ENCODE measurements at places on chromosomes 5 and 9. TPM values are rescaled to one million over a fixed set of nuclear protein-coding genes. Genes with fewer than 3 reads are reported as not detected.

DNA sequence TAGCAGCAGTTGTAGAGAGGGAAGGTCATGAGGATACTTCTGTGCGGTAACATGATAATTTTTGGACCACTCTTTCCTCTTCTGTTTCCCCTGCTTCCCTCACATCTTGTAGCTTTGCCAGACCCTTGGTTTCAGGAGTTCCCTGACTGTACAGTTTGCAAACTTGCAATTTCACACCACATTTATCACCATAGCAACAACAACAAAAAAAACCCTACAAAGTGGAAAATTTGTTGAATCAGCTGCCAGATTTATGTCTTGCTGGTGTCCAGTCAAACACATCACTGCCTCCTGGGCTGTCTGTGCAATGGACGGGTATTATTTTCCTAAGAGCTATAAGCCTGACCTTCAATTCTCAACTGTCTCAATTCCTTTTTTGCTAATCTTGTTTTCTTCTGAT, 751.6 kb downstream of the TLR4 start:
- DNase-seq = peak; percentile 5

DNA sequence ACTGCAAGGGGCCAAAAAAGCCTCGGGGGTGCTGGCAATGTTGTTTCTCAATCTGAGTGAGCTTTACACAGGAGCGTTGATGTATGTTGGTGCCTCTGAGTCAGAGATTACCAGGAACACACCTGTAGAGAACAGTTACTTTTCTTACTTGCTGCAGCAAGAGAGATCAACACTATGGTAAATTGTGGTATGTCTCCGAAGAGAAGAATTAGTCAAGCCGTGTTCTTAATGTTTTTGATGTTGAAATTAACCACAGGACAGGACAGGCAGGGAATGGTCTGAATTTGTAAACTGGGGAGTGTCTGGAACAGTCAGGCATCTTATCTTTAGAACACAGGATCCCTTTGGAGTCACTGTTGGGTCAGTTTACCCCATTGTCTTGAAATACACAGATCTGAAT, 285.7 kb downstream of the DNAH5 start:
- no peak for DNase-seq

DNA sequence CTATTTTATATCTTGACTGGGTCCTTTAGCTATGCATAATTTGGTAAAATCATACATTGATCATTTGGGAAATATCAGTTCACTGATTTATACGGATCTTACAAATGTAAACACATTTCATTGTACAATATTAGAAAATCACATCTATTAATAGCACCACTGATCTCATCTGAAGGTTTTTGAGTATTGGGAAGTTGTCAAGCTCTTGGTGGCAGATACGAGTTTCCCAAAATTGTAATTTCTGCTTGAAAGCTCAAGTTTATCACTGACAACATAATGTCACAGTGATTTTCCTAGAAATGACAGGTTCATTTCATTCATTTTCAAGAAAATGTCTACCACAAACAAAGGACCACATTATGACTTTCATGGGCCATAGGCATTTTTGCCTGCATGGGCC, 3.0 kb upstream of the MACROH2A1 start:
- no peak for DNase-seq

DNA sequence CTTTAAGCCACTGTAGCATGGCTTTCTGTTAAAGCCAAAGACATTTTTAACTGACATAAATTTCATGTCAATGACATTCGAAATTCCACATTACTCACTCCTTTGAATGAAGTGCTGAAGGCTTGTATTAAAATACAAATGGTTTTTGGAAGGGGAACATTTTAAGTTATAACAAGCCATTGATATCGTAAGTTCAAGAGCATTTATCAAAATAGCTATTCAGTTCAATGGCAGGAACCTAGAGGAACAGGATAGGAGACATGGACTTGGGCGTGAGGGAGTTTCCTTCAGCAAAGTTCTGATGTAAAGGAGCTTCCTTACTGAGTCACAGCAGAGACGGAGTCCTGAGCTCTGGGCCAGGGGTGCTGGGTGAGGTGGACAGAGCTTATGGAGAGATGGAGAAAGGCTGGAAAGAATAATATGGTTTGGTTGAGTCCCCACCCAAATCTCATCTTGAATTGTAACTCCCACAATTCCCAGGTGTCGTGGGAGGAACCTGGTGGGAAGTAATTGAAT, 631.8 kb downstream of the BNC2 start:
- DNase-seq = no peak

DNA sequence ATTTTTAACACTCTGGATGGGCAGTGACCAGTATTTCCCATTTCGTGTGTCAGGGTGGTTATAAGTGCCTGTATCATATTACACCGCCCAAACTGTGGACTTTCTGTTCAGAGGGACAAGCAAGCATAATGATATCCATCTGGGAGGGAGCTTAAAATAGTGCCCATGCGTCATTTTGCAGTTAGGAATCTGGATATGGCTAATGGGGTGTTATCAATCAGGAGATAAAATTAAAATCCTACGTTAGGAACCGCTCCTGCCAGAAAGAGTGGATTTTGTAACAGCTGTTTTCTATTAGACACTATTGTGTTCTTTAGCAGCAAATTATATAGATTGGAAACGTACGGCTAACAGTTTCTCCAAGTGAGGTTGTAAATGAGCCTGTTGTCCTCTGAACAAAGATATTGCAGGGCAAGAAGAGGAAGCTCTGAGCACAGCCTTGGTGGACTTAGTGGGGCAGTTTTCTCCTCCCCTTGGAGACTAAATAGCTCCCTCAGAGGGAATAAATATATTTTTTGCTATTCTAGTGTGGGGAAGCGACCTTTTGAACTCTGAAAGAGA, 160.4 kb downstream of the SPATA31D1 start:
- peak; percentile 25 for DNase-seq

DNA sequence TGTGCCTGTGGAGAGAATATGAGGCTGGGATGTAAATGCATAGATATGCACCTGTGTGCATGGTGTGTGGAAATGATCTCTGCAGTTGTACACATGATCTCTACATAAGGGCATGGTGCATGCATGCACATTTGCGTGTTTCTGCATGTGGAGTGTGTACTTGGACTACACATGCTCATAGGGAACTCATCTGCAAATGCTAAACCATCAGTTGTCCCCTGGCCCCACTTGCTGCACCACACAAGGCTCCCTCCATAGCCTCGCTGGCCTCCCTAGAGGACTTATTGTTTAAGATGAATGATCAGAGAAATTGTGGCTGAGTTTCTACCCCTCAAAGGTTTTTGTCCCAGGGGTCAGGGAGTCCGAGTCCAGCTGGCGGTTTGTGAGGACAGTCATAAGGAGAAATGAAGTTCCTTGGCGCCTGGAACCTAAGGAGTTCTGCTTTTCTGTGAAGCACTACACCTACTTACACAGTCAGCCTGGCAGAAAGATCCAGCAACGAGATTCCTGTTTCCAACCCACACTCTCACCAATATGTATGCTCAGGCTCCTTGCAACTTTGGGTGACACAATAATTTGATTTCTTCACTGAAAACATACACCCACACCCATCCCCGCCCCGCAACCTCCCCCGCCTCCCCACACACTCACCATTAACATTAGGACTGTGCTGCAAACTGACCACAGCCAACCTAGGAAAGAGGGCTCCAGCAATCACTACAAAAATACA, 79.9 kb upstream of the CPEB4 start:
- DNase-seq = no peak

DNA sequence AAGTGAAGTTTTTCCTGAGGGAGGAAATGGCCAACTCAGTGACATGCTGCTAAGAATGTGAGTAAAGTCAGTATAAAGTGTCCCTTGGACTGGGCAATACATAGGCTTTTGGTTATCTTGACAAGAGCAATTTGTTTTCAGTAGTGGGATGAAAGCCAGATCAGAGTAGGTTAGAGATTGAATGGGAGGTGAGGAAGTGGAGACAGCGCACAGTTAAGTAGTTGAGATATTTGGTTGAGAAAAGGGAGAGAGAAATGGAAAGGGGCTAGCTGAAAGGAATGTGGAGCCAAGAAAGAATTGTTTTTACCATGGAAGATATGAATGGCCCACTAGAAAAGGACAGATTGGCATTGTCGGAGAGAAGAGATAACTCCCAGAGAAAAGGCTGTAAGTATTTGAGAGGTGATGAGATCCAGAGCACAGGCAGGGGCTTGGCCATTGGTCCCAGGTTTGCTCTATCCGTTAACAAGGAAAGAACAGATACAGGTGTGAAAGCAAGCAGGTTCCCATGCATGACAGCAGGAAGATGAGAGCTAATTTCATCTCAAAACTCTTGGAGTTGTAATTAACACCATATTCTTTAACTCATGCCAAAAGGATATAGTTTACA, 392.0 kb downstream of the NR2F1-AS1 start:
- no peak for DNase-seq

DNA sequence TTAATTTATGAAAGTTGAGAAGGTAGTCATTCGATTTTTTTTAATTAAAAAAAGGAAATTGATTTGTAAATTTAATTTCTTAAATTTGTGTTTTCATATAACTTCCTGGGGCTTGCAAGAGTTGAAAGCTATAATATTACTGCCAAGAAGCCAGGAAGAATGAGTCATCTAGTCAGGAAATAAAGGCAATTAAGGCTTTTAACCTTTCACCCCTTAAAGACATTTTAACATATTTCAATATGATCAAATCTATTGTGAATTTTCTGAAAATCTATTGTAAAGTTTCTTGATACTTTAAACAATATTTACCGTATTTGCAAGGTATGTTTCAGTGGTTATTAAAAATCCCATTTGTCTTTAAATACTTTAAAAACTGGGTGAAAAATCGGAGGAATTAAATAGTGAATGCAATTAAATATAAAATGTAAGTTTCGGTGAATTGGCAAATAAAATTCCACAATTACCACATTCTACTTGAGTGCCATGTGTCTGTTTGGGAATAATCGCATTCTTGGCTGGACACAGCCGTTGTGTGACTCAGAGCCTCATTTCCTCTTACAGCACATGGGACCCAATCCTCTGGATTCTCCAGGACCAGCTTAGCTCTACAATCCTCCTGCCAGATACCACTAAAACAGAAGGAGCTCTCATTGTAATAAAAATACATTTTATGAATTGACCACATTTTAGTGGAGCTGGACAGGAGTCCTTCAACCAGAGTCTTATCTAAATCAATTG, 310.7 kb downstream of the HCN1 start:
- DNase-seq = no peak

DNA sequence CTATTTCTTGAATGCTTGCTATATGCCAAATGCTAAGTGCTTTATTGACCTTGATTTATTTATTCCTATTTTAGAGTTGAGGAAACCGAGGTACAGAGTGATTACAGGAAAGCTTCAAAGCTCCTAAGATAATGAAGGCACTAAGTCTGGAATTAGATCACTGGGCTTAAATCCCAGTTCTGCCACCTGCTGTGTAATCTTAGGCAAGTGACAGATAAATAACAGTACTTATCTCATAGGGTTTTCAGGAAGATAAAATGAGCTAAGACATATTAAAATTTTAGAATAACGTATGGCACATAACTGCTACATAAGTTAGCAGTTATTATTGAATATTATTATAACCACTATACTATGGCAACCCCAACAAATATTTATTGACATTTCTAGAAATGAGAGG, 843.8 kb downstream of the DTWD2 start:
- DNase-seq = no peak

DNA sequence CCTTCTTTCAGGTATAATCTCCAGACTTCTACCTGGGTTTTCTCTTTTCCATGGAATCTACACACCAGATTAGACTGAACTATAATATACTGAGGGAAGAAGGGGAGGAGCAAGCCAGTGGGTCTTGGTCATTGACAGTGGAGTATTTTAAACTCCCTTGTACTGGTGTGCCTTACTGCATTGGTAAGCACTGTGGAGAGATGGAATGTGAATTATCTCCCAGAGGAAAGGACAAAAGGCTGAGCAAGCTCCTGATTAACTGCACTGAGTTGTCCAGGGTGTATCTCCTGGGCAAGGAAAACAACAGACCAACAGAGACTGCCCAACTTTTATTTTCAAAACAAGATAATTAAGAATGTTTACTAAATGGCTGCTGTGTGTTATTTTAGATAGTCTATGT, 29.8 kb upstream of the SLCO6A1 start:
- DNase-seq = no peak

DNA sequence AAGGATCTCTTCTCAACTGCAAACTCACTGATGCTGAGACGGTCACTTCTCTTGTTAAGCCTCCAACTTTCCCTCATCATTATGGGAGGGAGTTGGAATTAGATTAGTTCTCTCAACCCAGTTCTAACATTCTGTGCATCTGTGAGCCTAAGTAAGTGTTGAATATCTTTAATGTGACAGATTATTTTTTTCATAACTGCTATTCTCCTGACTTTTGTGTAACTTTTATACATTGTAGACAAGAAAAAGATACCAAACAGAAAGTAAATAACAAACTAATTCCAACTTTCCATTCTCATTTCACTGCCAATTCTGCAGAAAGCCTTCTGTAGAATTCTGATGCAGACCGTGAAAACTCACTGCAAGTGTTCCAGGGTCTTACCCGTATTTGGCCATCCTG, 813.5 kb downstream of the TLE4 start:
- no peak for DNase-seq

DNA sequence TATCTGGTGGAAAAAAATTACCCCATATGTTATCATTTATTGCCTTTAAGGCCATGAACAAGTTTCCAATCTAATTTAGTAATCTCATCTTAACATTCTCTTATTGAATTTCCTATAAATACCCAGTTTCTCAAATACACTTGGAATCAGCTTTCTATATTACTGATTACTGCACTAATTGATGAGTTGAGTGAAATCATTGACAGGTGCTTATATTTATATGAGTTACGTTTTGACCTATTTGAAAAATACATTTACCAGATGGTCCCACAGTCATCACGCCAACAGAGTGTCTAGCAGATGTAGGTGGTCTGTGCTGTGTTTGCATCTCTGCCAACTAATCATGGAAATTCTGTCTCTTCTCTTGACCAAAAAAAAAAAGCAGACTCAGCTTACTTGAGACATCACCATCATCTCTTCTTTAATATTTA, 307.3 kb upstream of the NREP start:
- DNase-seq = peak; percentile 43

- DNase-seq = no peak
Observed at GRCh38 chr9:132074736-132075135, 4.9 kb downstream of the MED27 start.

DNA sequence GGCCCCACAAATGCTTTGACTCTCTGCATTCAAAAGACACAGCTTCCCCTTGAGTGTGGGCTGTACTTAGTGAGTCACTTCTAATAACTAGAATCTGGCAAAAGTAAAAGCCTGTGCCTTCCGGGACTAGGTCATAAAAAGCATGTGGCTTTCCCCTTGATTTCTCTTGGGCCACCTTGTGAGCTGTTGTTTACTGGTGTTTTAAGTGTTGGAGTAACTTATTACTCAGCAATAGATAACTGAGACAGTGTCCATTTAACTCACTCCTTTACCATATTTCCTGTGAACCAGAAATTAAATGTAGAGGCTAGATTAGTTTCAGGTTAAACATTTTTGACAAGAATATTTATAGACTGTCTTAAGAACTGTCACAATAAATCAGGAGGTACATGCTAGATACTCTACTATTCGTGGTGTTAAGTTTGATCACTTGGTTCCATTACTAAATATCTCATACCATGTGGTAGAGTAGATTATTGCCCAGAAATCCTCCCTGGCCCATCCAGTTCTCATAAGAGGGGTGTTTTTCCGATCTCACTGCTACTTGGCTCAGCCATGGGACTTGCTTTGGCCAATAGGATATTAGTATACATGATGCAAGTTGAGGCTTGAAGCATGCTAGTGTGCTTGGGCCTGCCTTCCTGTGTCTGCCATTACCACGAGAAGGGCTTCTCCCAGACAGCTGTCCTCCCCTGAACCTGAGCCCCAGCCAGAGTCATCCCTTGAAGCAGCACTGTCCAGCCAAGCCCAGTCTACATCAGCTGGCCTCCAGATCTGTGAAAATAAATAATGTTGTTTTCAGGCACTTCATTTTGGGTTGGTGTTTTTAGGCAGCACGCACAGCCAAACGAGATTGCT, 10.4 kb upstream of the CMBL start:
- no peak for DNase-seq

The ARID3C gene
- not detected for polyA plus RNA-seq

The PDE8B gene
- 3.9 TPM for polyA plus RNA-seq

The FAM219A gene
- 11.7 TPM for polyA plus RNA-seq
